ENCODE measurements at places on chromosomes 1 and 21.

GRCh38 chr1:44616991-44617702, 57.1 kb downstream of the TMEM53 start:
- DNase-seq = no peak

DNA sequence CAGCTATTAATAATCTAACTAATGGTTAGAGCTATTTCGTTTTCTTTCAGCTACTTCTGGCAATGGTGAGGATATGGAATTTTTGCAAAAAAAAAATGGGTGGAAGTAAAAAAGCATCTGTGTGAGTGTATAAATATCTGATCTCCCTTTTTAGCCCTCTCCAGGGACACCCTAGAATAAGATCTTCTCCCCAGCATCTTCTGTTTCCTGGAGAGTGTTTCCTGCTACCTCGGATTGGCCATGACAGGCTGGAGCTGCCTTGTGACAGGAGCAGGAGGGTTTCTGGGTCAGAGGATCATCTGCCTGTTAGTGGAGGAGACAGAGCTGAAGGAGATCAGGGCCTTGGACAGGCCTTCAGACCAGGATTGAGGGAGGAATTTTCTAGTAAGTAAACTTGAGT, 23.8 kb downstream of the HSD3B2 start:
- no peak for DNase-seq

DNA sequence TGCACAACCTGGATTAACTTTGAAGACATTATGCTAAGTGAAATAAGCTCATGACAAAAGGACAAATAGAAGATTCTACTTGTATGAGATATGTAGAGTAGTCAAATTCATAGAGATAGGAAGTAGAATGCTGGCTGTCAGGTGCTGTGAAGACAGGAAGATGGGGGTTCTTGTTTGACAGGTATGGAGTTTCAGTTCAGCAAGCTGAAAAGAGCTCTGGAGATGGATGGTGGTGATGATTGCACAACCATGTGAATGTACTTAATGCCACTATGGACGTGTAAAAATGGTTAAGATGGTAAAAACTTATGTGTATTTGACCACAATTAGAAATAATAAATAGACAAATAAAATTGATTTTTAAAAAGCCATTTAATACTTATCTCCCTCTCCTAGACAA, 169.8 kb upstream of the DUSP10 start:
- DNase-seq = no peak

GRCh38 chr1:58779059-58779754, 4.6 kb downstream of the JUN start:
- no peak for DNase-seq

DNA sequence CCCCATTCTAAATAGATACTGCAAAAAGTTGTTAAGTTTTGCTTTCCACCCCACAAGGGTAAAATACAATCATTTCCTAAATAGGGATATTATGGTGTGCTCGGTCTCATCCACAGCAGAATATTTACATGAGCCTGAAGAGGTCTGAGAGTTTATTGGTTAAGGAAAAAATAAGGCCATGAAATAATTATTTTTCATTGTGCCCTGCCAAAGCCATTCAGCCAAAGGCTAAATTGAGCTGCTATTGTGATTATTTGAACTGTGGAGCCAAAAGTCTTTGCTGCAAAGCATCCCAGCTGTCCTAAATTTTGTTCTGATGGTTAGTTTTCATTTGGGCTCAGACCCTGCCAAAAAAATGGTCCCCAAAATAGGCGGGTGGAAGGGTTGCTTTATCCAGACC, 298.7 kb upstream of the ESRRG start:
- DNase-seq = no peak

GRCh38 chr1:53685272-53686051, 53.5 kb downstream of the GLIS1 start:
- peak; percentile 56 for DNase-seq

- DNase-seq = no peak
Observed at GRCh38 chr1:39048745-39049370, 22.7 kb downstream of the NDUFS5 start.

DNA sequence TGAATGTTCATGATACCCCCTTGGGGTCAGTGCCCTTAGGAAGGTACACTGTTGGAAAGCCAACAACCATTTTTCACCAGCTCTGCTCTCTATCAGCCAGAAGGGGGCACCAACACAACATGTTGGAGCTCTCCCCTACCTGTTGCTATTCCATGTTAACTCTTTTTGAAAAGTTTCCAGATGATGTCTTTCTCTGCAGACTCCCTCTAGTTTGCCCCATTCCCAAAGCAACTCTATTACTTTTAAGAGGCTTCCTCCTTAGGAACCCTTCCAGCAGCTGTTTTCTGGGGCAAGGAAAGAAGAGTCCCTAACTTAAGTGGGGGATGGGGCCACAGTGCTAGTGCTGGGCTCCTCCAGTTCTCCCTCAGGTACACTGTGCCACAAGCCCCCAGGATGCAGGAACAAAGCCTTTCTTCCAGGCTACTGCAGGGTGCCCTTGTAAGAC, 22.9 kb upstream of the NDC1 start:
- peak; percentile 82 for DNase-seq
